Activated CD8-positive, alpha-beta memory T cell treated with anti-CD3 and anti-CD28 coated beads, Interleukin-2, amount 50 U/mL, for 48 hours (primary cell): ENCODE measurements at places on chromosomes 16 and 17.

DNA sequence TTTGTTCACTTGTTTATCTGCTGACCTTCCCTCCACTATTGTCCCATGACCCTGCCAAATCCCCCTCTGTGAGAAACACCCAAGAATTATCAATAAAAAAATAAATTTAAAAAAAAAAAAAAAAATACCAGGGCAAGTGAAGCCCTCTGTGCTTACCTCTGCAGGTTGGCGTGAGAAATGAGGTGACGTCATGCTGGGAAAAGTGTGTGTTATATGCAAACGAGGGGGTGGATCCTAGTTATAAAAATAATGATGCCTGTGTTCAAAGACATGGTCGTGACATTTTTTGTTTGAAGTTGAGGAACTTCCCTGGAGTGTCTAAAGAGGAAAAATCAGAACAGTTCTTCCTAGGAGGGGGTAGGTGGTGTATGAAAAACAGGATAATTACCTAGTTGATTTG, 20.2 kb downstream of the TMC7 start:
- DNase-seq = no peak

DNA sequence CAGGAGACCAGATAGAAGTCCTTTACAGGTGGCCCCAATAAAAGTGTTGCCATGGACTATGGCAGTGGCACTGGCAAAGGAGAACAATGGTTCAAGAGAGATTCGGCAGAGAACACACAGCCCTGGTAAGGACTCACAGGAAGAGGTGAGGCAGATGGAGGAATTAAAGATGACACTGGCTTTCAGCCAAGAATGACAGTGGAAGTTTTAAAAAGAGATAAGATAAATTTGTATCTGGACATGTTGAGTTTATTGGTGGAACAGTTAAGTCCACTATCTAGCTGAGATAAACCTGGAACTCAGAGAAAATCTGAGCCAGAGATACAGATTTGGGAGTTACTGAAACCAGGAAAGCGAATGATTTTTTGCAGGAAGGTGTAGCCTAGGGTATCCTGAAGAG, 20.1 kb downstream of the CMC2 start:
- no peak for DNase-seq

- DNase-seq = no peak
These were observed 26.3 kb downstream of the AARSD1 start for GRCh38 chr17:42937712-42938596.

- DNase-seq = no peak
These were observed 803 bp upstream of the TLCD2 start for GRCh38 chr17:1710807-1711553.
